ENCODE measurements at places on chromosomes 7 and 10.

DNA sequence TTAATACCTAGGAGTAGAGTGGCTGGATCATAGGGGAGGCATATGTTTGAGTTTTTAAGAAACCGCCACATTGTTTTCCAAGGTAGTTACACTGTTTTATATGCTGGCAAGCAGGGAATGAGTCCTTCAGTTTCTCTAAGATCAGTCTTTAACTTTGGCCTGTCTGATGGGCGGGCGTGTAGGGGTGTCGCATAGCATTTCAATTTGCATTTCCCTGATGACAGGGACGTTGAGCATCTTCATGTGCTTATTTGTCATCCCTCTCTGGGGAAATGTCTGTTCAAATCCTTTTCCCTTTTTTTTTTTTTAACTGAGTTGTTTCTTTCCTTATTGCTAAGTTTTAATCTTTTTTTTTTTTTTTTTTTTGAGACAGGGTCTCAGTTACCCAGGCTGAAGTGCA is 9.8 kb downstream of the MTG1 start:
- no peak for DNase-seq

GRCh38 chr7:156703773-156704482 is 63.4 kb downstream of the RNF32 start:
- no peak for DNase-seq

DNA sequence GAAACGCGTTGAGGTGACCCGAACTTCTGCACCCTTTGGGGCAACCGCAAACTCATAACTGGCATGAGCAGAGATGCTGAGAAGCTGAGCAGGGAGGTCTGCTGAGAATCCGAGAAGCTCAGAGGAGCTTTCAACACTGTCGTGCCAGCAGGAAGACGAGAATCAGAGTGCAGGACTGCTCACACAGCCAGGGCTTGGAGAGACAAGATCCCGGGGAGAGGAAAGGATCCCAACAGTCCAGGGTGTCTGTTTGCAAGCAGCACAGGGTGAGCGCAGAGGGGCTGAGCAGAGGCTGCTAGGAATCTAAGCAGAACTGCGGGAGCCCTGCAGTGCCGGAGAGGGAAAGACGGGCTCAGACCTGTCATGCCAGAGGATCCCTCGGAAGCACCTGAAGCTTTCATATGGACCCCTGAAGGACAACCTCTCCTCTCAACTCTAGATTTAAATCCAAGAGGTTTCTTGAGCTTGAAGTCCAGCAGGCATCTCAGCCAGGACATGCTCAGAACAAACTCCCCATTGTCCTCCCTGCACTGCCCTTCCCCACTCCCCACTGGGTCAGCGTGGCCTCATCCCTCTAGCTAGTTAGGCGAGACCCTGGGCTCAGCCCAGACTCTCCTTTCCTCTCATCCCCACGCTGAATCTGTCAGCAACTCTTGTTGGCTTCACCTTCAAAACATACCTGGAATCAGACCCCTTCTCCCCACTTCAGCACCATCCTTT is 40.7 kb downstream of the FOXL3 start:
- DNase-seq, result no peak

DNA sequence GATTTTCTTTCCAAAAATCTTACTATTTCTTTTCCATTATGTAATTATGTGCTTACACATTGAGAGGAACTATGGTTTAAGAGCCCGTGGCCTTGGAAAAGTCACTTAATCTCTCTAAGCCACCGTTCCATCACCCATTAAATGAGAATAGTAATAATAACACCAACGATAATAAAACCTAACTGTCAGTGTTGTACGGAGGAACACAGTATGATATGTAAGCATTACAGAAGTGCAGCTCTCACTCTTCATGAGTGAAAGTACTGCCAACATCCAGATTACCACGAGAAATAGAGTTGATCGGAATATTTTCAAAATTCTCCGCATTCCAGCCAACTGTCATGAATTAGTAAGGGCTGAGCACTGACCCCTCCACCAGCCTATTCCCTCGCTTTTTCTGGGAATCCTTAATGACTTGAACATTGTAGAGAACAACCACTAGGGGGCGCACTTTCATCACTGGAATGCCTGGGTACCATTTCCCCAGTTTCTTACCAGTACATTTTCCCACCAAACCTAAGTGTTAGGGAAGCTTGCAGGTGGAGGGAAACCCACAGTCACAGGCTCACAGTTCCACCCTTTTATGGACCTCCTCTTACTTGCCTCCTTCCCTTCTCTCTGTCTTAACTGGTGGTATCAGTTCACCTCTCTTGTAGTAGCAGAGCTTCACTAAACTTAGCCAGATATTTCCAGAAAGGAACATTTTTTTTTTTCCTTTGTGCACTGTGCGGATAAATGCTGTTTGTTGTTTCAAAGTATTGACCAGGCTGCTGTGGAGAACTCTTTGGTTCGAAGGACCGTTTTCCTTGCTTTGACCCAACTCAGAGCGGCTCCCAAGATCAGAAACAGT is 27.8 kb downstream of the NKX2-3 start:
- peak; percentile 19 for DNase-seq

DNA sequence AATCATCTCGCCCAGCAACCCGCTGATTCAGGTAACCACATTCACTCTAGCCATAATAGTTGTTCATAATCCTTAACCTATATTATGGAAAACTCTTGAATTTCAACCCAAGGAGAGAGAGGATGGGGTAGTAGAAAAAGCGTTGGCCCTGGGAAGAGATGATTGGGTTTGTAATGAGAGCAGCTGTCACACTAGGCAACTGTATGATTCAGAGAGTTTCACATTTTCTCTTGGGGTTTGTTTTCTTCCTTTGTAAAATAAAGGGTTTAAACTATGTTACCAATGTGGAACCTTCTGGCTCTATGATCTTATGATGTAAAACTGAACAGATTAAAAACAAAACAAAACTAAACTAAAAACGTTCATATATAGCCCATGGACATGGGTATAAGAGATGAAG is 705.2 kb upstream of the IGFBP3 start:
- DNase-seq, result no peak

GRCh38 chr7:108605559-108606201 is 36.0 kb downstream of the DNAJB9 start:
- no peak for DNase-seq

GRCh38 chr10:22258471-22258870 is 40.7 kb upstream of the EBLN1 start:
- no peak for DNase-seq

- no peak for DNase-seq
Observed at GRCh38 chr7:155368894-155369600, 71.4 kb downstream of the INSIG1 start.

DNA sequence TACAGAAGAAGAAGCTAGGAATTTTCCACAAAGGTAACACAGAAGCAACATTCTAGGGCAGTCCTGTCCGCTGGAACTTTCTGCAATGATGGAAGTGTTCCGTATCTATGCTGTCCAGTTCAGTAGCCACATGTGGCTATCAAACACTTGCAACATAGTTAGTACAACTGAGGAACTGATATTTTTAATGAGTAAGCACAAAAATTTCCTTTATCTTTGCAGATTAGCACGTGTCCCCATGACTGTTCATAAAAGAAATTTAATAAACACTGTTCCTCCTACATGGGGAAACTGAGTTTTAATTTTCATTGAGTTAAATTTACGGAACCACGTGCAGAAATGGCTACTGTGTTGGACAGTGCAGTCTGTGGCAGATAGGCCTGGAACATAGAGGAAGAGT is 336.4 kb upstream of the KMT2E start:
- DNase-seq, result no peak

GRCh38 chr7:8435590-8436545 is 2.5 kb downstream of the NXPH1 start:
- no peak for DNase-seq

GRCh38 chr10:93459466-93459865 is 22.7 kb downstream of the MYOF start:
- no peak for DNase-seq

GRCh38 chr10:44723619-44724325 is 187.4 kb upstream of the TMEM72 start:
- no peak for DNase-seq

- DNase-seq, result no peak
Observed at GRCh38 chr7:132531562-132531961, 44.7 kb downstream of the PLXNA4 start.

DNA sequence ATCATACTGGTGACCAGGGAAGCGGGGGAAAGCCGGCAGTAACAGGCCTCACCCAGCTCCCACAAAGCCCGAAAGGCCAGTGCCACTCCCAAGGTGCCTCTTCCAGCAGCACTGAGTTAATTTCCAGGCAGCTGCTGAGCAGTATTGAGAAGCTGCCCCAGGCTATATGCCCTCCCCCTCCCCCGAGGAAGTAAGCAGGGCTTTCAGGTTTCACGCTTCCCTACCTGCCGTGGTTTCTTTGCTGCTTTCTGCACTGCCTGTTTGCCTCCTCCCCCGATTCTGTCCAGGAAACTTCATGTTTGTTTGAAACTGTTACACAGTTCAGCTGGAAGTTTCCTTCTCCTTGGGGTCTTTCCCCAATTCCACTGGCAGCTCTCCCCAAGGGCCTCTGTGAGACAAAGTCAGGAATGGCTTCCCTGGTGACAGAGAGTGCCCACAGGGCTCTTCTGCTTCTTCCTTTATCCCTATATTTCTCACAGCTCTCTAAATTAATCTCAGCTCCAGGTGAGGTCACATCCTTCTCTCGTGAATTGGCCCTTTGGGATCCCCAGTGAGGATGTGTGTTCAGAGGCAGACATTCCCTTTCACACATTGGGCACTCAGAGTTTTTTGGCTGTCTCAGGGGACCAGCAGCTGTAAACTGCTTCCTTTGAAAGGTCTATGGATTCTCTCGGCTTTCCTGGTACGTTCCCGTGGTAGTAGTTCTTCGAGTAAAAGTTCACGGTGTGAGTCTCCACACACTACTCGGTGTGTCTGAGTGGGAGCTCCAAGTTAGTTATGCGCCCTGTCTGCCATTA is 19.4 kb downstream of the C1GALT1 start:
- peak; percentile 25 for DNase-seq

DNA sequence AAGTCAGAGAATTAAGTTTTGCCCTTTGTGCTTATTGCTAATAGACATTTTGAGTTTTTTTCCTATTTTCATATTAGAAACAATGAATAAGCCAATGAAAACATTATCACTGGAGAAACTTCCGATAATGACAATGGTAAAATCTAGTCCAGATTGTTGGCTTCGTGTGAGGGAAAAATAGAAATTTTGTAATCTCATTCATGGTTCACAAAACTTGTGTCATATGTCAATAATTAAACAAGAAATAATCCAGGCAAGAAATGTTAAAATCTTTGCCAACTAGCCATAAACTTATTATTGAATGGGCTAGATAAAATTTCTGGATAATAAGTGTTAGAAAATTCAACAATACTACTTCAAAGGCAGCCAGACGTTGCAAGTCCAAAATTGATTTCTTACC is 36.6 kb downstream of the RNLS start:
- DNase-seq, result no peak

- DNase-seq, result no peak
Observed at GRCh38 chr7:99209781-99210180, 1.9 kb upstream of the KPNA7 start.

DNA sequence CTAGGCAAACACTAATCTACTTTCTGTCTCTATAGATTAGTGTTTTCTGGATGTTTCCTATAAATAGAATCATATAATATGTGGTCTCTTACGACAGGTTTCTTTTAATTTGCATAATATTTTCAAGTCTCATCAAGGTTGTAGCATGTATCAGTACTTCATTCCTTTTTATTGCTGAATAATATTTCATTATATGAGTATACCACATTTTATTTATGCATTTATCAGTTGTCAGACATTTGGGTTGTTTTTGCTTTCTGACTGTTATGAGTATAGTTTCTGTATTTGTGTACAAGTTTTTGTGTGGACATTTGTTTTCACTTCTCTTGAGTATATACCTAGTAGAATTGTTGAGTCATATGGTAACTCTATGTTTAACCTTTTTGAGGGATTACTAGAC is 48.2 kb downstream of the SHOC2 start:
- no peak for DNase-seq

DNA sequence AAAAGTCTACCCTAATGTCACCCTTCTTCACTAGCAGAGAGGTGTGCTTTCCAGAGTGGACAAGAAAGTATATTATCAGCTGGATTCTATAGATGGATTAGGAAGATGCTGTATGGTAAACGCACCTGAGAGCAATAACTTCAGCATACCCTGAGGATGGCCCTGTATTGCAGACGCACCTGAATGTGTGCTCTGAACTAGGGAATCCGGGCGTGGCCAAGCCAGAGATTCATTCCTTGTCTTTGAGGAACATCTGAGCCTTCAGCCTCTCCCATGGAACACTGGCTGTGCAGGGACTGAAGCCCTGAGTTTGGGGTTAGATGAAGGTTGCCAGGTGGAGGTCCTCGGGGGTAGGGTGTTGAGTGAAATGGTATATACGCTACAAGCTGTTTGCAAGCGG is 66.2 kb upstream of the NFE2L3 start:
- no peak for DNase-seq

DNA sequence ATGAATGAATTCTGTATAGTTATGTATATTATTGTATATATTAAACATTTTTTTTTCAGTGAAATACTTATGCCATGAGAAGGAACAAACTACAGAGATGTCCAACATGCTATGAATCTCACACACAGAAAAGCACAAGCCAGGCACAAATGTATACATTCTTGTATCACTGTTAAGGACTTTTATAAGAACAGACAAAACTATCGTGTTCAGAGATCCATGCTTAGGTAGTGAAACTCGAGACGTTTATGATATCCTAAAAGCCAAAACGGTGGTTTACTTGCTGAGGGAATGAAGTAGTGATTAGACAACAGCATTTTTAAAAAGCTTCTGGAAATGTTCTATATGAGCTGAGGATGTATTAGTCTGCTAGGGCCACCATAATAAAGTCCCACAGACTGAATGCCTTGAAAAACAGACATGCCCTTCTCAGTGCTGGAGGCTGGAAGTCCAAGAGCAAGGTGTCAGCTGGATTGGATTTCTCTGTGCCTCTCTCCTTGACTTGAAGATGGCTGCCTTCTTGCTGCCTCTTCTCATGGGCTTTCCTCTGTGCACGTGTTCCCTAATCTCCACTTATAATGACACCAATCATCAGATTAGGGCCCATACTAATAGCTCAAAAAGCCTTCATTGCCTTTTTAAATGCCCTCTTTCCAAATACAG is 4.3 kb downstream of the MKI67 start:
- no peak for DNase-seq

DNA sequence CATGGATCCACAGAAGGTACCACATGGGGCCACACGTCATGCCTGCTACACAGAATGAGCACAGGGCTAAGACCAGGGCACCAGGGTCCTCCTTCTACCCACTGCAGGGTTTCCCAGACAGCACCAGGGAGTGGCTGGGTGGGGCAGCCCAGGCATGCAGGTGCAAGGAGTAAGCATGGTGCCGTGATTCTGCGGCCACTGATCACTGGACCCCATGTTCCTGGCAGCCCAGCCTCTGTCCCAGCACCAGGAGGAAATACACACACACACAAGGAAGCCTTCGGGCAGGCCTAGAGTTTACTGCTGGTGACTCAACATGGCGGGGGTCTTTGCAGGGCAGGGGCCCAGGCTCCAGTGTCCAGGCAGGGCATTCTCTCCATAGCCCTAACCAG is 13.9 kb downstream of the ATP6V1F start:
- DNase-seq, result no peak

DNA sequence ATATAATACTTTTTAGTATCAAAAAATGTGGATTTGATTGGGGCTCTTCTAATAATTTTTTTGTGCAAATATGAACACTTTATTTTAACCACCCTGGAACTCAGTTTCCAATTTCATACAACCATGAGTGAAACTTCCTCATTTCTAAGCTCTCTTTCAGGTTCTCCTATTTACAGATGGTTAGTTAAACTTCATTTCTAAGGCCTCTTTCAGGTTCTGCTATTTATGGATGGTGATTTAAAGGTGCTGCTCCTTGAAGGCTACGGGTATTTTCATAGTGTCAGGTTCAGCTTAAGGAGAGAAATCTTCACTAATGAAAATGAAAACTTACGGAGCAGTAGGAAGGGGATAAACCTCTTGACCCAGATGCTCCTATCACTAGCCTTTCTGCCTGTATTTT is 568.3 kb downstream of the KIF20B start:
- no peak for DNase-seq
